ENCODE measurements at places on chromosomes 2 and 18.

DNA sequence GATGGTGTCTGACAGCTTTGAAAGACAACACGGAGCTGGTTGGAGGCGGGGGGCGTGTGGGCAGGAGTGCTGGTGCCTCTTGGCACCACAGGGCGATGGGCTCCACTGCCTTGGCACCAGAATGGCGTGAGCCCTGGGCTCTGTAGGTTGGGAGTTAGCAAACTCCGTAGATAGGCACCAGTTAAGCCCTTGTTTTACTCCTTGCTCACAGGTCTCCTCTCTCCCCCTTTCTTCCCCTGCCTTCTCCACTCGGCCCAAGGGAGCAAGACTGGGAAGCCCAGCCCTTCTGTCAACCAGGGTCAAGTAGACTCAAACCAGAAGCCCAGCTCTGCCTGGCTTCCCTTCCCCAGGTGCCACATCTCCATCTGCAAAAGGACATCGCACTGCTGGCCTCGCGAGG is 281.7 kb upstream of the ID2 start:
- no peak for DNase-seq

GRCh38 chr18:37254236-37254754 is 311.3 kb downstream of the CELF4 start:
- no peak for DNase-seq

DNA sequence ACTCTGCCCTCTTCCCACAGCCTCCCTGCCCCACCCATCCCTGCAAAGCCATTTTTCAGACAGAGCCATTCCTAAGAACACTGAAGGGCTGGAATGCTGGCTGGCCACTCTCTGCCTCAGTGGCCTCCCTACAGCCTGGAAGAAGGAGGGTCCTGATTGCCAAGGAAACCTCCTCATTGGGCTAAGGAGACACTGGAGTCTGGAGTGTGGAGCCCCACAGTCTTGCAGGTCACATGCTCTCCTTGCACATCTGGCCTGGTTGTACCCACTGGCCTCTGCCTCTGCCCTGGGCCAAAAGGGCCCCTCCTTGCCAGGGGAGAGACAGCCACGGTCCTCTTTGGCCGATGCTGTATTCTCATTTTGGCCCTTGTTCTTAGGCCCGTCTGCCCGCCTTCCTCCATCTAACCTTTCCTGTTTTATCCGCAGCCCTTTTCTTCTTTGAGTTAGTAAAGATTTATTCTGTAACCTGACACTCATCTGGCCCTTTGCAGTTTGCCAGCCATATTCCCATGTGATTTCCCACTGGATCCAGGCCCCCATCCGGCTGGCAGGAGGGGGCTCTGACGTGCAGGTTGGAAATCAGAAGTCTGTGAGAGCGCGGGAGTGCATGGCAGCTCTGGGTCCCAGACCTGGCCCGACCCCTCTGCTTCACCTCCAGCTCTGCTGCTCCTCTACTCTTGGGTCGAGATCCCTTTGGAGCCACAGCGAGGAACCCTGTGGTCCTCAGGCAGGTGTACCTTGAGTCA is 11.0 kb upstream of the CATIP start:
- no peak for DNase-seq

DNA sequence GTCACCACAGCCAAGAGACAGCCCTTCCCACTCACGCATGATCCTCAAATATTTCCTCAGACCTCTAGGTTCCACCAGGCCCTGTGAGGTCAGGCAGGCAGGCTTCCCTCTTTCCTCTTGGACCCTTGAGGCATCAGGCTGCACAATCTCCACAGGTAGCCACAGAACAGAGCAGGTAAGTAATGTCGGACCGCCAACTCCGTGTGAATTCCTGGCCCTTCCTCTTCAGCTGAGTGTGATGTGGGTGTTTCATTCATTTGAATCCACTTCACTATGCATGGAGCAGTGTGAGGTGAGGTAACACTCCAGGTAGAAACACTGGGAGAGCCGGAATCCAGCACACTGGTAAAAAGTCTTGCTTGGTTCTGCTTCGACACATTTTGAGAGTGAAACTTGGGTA is 44.0 kb downstream of the MRPL35 start:
- DNase-seq = no peak

DNA sequence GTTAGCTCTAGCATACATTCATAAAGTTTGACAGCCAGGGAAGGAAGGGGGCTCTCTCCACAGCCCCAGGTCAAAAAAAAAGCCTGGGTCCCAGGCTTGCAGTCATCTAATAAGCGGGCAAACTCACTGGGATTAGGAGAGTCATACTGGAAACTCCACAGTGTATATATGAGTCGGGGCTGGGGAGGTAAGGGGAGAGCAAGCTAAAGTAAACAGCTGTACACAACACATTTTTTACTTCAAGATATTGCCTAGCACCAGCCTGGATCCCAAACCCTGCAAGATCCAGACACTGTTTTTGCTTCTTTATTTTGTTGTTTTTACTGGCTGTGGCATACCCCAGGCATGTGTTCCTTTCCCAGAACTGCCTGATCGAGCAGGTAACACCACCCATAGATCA is 291.3 kb upstream of the TANK start:
- DNase-seq = no peak

- no peak for DNase-seq
Observed at GRCh38 chr2:24635181-24635580, 144.1 kb downstream of the NCOA1 start.

DNA sequence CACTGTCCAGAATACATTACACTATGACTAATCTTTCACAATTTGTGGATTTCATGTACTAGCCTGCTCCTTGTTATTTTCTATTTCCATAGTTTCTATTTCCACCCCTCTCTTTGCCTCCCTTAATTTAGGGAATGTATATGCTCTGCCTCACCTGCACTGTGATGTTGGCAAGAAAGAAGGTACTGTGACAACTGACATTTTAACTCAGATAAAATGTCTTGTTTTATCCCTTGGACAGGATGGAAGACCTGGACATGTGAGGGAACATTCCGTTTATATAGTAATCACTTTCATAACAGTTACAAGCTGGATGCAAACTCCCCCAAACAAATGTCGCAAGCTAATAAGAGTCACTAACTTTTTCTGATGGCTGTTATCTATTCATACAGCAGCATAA is 21.5 kb upstream of the DSG3 start:
- DNase-seq = no peak

- DNase-seq = no peak
Observed at GRCh38 chr2:115208493-115209164, 766.2 kb downstream of the DPP10 start.

- no peak for DNase-seq
Observed at GRCh38 chr2:18961991-18962421, 372.6 kb upstream of the NT5C1B start.

GRCh38 chr2:23838581-23838980 is 88.3 kb downstream of the ATAD2B start:
- no peak for DNase-seq

GRCh38 chr18:51196811-51197660 is 445 bp downstream of the MEX3C start:
- DNase-seq = no peak

DNA sequence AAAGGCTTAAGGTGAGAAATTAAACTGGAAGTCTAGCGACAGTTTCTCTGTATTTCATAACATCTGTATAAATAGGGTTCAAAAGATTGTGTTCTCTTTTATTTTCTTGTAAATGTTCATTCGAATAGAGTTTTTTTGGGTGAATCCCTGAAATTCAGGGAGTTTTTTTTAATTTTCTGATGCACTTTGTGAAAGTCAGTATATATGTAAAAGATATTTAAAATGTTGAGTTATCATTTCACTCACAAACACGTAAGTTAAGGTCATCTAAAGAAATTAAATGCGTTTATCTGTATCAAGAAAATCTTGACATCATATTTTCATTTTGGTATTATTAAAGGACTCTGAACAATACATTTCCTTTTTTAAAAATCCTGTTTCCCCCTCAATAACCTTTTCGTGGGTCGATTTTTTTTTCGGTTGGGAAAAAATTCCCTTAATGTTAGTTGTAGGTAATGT is 3.4 kb downstream of the SP9 start:
- no peak for DNase-seq

DNA sequence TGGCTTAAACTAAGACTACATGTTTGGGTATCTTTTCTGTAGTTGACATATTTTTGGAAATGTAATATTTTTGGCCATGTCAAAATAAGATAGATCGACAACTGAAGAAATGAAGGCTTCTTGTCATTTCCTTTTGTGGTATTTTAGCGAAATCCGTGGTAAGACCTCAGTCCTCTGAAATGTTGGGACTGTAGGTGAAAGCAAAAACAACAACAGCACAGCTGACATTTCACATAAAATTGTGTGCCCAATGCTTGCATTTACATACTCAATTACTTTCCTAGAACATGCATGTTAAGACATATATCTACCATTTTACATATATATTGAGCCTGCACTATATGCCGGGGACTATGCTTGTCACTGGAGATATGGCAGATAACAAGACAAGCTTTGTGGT is 50.2 kb downstream of the SPP2 start:
- DNase-seq = no peak

- no peak for DNase-seq
Observed at GRCh38 chr2:46456789-46457188, 22.6 kb upstream of the TMEM247 start.

DNA sequence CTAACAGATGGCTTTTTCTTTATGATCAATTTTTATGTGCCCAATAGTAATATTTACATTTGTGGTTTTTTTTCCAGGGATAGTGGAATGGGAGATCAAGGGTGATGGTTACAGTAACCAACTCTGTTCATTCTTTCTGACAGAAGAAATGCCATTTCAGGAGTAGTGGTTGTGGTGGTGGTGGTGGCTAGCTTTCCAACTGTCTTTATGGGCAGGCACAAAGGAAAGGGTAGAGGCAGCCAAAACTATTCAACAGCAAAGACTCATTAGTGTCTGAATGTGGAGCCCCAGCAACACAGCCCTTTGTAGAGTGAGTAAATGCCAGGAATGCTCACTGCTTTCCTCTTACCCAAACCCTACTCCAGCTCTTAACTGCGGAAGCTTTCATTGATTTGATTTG is 227.7 kb downstream of the RND3 start:
- DNase-seq = no peak

DNA sequence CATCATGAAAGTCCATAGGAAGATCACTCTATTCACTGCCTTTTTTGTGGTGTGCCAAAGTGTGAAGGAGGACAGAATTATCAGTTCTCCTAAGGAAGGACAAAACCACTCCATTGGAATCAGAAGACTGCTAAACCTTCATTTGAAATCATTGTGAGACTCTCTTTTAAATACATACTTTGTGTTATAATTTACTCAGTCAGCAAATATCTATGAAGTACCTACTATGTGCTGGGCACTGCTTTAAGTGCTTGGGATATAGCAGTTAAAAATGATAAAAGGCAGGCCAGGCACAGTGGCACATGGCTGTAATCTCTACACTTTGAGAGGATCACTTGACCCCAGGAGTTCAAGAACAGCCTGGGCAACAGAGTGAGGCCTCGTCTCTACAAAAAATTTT is 692.3 kb downstream of the DSC3 start:
- DNase-seq = no peak

DNA sequence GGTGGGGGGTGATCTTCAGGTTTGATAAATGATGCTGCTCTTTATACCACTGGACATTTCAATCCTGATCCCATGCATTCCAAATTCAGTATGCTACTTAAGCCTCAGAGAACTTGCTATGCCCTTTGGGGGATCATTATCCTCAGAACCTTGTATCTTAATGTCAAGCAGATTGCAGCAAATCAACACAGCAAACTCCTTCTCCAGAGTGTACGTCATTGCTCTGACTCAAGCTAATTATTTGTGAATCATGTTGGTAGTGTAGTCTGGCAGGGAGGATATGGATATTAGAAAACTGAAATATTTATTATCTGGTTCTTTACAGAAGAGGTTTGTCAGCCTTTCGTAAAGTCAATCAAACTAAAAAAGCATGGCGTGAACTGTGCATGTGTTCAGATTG is 562.5 kb upstream of the FAM98A start:
- DNase-seq = no peak

DNA sequence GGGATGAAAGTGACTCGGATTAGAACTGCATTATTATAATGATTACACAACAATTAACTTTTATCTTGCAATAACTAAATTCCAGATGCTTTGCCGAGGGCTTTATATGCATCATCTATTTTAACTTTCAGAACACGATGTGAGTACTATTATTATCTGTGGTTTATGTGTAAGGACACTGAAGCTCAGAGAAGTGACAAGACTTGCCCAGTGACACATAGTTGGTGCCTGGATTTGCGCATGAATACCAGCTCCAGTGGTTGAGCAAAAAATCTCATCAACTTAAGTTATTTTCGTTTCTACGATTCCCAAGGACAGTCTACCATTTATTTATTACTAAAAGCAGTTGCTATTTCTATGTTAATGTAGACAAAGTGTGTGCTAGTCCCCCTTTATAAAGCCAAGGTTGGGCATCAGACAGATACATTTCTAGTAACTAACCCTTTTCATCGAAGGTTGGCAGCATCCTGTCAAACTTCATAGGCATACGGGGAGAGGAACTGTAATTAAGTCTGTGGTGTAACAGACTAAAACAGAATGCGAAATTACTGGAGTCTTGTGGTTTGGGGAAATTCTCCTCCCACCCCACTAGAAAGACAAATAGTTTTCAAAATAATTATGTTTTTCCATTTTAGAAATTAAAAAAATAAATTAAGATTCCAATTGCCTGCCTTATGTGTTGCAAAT is 73.2 kb upstream of the BOD1L2 start:
- DNase-seq = no peak

GRCh38 chr18:49031511-49032188 is 80.9 kb upstream of the SMAD7 start:
- peak; percentile 18 for DNase-seq

DNA sequence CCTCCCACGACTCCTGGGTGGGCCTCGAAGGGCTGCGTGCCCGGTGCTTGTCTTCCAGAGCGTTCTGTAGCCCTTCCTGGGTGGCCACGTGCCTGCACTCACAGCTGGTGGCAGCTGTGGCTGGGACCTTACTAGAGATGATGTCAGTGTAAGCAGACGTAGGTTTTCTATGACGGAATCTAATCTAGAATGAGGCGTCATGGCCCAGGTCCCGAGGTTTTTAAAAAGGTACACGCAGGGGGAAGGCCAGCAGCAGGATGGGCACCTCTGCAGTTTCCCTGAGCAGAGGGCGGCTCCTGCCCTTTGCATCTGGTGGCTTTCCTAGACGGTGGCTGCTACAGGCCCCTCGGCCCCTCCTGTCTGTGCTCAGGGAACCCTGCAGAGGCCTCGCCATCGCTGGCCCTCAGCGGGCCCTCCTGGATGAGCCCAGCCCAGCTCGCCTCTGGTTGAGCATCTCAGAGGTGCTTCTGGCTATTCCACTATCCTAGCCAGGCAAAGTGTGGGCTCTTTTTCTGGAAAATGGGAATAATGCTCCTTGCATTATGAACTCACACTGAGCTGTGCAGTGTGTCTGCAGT is 49.6 kb upstream of the PXDN start:
- no peak for DNase-seq

DNA sequence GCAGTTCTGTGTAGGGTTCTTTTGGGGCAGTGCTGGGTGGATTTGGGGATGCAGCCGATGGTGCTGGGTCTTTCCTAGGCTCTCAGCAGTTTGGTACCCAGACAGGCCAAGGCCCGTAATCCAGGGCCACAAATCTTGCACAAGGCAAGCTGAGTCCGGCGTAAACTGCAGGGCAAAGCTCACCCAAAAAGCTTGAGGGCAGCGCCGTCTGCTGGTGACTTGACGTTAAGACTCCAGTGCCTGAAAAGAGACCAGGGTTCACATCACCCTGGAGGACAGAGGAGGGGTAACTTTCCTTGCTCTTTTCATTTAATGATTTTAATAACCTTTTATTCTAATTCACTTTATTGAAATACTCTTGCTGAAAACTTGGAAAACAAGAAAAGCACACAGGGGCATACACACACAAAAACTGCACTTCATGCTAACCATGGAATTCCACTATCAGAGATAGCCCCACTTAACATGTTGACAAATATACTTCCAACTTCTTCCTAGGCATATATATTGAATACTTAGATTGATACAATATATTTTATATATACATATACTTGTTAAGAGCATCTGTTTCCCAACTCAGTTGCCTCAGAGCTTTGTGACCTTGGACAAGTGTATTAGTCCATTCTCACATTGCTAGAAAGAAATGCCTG is 38.9 kb downstream of the CNGA3 start:
- DNase-seq = peak; percentile 47
